ENCODE measurements at places on chromosomes 3 and 15. TPM values are rescaled to one million over a fixed set of nuclear protein-coding genes. Genes with fewer than 3 reads are reported as not detected.

SLC12A1 gene
- 0.05 TPM for total RNA-seq

FANCD2 gene
- 3.5 TPM for total RNA-seq

CPEB1 gene
- total RNA-seq, result 10.9 TPM

P2RY13 gene
- 0.84 TPM for total RNA-seq

EPHB1 gene
- 1.6 TPM for total RNA-seq

CADM2 gene
- 18.6 TPM for total RNA-seq

FHIT gene
- 16.0 TPM for total RNA-seq

GOLGA8N gene
- total RNA-seq, result 3.6 TPM

HAPLN3 gene
- total RNA-seq, result 2.6 TPM

GOLGA6A gene
- 5.1 TPM for total RNA-seq
